Adipocyte (in vitro differentiated cells): ENCODE measurements at places on chromosomes 11 and 22.

GRCh38 chr11:66312549-66313320, 4.1 kb downstream of the CD248 start:
- DNase-seq: peak; percentile 100

GRCh38 chr11:57310630-57311086, 14.1 kb downstream of the TNKS1BP1 start:
- peak; percentile 70 for DNase-seq

DNA sequence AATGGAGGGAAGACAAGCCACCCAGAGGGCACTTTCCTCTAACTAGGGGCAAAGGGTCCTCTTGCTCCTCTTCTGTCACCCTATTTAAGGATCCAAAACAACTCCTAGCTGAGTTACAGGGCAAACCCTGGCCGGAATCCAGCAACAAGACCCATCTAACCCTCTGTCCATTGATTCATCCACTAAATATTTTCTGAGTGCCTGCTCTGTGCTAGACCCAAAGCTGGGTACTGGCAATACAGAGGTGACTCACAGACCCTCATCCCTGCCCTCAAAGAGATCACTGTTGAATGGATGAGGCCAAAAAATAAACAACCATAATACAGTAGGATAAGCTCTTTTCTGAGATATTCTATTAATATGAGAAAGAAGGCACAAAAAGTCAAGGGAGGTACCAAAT, 4.3 kb upstream of the GALNT18 start:
- no peak for DNase-seq

DNA sequence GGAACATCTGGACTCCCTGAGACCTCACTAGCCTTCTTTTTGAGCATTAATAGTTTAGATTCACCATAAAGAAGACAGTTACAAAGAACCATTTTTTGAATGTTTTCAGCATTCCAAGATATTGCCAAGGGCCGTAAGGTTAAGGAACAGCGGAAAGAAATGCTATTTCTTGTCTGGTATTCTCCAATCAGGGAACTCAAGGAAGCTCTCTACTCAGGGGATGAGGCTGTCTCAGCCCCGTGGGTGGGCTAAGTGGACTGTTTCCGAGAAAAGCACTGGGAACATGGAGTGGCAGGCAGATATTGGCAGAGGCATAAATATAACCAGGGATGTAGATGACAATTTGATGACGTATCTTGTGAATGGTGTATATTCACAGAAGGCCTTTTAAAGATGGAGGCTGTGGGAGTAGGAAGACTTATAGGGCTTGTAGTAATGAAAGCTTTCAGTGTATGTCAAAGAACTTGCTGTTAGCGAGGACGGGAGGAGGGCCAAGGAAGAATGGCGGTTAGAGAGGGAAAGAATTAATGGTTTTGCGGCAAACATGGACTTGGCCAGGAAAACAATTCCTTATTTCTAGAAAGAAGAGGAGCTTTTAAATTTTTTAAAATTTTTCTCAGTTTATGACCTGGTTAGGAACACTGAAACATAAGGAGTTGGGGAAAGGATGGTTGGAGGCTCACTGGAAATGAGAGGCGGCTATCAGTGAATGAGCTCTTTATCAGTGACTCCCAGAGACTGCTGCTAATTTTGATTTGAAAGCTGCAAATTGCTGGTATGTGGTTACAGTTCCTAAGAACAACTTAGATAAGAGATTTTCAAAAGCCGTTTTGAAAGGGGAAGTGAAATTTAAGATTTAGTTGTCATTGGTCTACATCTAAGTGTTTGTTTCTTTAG, 64.6 kb downstream of the ST3GAL4 start:
- peak; percentile 58 for DNase-seq

- DNase-seq: no peak
Measured at GRCh38 chr11:106160494-106160893, 83.0 kb downstream of the AASDHPPT start.

GRCh38 chr11:89495951-89496350, 4.8 kb upstream of the NOX4 start:
- peak; percentile 93 for DNase-seq

GRCh38 chr11:35168671-35169070, 29.7 kb downstream of the CD44 start:
- no peak for DNase-seq

DNA sequence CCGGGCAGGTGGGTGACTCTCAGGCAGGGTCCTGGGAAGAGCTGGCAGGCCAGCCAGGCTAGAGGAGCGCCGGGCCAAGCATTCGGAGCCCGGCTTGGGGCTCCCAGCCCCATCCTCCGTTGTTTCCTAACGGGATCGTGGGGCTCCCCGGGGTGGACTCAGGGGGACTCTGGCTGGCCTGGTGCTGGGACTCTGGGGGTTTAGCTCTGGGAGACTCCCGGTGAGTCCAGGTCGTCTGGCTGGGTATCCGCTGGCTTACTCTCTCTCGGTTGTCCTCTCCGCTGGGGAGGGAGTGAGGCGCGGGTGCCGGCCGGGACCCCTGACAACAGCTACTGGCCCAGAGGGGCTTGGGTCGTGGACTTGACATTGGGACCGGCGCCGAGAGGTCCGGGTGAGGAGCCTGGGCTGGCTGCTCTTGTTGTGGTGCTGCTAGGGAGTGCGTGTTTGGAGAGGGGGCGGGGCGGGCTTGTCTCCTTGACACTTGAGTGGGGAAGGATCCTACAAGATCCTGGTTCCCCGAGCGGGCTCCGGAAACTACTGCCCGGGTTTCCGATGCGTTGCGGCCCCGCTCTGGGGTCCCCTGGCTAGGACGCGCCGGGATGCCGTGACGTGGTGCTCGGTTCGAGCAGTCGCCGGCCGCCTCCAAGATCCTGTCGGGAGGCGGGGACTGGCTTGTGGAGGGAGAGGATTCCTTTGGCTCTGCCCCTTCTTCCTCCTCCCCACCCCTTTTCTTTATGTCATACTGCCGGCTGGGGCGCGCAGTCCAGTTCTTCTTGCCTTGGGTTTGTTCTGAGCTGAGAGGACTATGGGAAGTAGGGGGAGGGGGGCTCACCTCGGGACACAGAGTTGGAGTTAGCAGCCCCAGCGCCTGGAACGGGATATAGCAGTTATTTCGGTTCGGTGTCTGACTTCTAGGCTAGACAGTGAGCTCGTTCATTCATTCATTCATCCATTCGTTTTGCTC, 585 bp downstream of the EMSY start:
- DNase-seq: peak; percentile 93

- no peak for DNase-seq
Measured at GRCh38 chr11:82976786-82977185, 75.2 kb downstream of the DDIAS start.

DNA sequence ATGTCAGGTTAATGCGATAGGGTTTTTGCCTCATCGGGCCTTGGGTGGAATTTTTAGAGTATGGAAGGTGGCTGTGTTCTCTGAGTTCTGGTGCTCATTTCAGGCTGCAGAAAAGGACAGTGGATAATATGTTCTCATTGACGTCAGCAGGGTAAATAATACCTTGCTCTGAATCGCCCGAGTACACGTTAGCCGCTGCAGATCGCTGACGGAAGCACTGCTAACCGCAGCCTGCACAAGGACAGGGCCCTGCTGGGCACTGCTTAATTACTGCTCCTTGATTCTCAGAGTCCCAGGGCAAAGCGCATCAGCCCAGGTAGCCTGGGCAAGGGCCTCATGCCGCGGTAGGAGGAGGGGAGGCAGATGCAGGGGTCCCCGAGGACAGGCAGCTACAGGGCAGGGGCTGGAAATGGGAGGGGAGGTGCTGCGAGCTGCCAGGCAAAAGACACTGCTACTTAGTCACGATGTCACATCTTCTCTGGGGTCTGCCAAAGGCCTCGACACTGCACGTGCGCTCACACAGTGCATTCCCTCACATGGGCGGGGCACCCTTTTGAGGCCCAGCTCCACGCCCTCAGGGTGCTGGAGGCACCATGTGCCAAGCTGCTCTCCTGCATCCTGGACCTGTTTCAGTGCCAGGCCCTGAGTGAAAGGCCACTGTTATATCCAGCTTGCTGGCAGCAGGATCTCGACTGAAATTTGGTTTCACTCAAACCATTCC, 35.2 kb downstream of the PPP2R1B start:
- peak; percentile 48 for DNase-seq

- peak; percentile 78 for DNase-seq
Measured at GRCh38 chr11:73542175-73542574, 55.7 kb downstream of the FAM168A start.

GRCh38 chr11:35040221-35040942, 98.6 kb upstream of the CD44 start:
- DNase-seq: peak; percentile 29

DNA sequence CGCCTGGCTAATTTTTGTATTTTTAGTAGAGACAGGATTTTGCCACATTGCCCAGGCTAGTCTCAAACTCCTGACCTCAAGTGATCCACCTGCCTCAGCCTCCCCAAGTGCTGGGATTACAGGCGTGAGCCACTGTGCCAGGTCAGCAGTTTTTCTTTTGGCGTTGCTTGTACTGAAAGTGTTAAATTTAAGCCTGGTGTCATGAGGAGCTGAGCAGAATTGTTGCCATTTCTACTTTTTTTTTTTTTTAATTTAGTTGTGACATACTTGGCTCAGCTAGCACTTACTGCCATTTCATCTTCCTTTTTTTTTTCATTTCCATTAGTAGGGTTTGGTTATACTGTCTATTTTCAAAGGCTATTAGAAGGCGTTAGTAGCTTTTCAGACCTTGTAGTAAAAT, 10.7 kb downstream of the TAB1 start:
- DNase-seq: no peak

- DNase-seq: no peak
Measured at GRCh38 chr11:112794331-112794846, 166.8 kb upstream of the NCAM1 start.

- no peak for DNase-seq
Measured at GRCh38 chr22:28314959-28315358, 364.7 kb downstream of the TTC28 start.

DNA sequence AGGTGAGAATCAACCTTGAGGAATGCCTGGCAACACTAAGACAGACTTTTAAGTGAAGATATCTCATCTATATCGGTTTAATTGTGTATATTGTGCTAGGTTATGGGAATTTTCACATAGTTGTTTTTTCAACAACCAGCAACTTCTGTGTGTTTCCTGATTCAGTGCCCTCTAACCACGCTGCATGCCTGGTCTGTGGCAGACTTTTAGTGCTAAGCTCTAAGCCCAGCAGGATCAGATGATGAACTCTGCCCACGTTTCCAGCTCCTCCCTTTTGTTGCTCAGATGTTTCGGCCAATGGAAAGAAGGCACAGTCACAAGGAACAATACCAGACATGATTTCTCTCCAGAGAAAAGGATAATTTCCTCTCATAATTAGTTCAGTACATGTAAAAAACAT, 1.4 kb upstream of the VWA5A start:
- DNase-seq: peak; percentile 7

DNA sequence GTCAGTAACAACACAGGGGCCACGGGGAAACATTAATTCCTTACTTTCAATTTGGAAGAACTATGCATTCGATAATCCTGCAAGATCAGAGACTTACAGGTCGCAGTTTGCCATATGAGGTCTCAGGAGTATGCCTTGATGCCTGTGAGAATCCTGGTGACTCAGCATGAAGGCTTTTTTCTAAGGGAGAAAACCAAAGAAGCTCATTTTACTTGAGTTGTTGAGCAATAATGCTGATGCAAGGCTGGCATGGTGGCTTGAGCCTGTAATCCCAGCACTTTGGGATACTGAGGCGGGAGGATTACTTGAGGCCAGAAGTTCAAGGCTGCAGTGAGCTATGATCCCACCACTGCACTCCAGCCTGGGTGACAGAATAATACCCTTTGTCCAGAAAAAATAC, 26.6 kb downstream of the ATG16L2 start:
- DNase-seq: peak; percentile 95

- no peak for DNase-seq
Measured at GRCh38 chr11:100865443-100866065, 178.5 kb downstream of the ARHGAP42 start.

GRCh38 chr22:45564349-45565030, 61.8 kb downstream of the FBLN1 start:
- DNase-seq: no peak

DNA sequence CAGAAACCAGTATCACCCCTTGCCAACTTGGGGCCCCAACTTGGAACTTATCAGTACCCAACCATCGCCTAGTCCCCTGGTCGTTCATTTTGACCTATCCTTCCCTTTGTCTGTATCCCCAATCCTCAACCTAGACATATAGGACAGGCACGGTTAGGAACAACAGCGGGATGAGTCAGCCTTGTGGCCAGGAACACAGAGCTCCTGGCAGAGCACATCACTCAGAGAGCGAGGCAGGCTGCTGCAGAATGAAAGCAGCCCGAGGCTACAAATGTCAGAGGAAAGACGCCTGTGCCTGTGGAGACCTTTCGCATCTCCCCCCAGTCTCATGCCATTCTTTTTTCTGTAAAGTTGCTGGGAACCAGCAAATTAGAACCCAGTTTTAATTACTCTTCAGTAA, 14.6 kb downstream of the DKK3 start:
- peak; percentile 94 for DNase-seq

GRCh38 chr11:128304116-128304515, 283.2 kb downstream of the ETS1 start:
- DNase-seq: no peak

GRCh38 chr22:46272762-46273431, 5.1 kb downstream of the TTC38 start:
- DNase-seq: no peak

GRCh38 chr11:84714316-84714780, 912.8 kb downstream of the DLG2 start:
- peak; percentile 34 for DNase-seq

DNA sequence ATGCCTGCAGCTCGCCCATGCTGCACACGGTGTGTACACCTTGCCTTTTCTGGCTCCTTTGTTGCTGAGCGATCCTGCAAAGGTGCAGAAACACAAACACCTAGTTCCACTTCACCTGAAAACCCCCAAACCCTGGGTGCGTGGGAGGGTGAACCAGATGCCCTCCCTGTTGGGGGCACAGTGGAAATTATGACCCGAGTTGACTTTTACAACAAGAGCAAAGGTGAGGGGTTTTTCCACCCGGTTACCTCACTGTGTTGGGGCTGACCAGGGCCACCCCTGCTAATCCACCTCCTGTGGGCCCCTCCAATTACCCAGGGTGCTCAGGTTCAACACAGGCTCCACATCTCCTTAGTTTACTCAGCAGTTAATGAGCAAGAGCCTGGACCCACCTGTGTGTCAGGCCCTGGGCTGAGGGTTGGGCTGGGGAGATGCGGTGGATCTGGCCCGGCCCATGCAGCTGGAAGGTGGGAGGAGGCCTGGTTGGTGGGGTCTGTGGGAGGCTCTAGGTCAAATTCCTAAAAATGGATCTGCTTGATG, 42.1 kb downstream of the LRRC32 start:
- no peak for DNase-seq

GRCh38 chr11:46352063-46352841, 5.0 kb downstream of the DGKZ start:
- peak; percentile 40 for DNase-seq

DNA sequence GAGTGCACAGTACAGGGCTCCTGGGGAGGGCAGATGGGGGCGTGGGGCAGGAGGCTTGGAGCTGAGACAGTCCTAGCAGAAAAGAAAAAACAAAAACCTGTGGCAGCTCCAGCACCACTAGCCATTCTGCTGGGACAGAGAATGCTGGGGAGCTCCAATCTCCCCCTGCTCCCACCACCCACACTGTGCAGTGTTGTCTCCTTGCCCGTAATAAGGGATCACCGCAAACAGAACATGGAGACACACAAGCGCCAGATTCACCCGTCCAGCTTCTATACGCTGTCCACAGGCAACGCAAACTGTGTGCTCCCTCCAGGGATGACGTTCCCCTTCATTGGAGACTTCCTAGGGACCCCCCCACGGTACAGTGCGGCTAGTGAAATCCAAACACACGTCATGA, 31.4 kb downstream of the OPCML start:
- DNase-seq: no peak

GRCh38 chr11:18934195-18934814, 4.9 kb downstream of the MRGPRX1 start:
- DNase-seq: no peak

GRCh38 chr11:110298301-110298765, 1.9 kb upstream of the RDX start:
- no peak for DNase-seq
